IMR-90 (cell line): ENCODE measurements at places on chromosomes 3 and 15. TPM values are rescaled to one million over a fixed set of nuclear protein-coding genes. Genes with fewer than 3 reads are reported as not detected.

DNA sequence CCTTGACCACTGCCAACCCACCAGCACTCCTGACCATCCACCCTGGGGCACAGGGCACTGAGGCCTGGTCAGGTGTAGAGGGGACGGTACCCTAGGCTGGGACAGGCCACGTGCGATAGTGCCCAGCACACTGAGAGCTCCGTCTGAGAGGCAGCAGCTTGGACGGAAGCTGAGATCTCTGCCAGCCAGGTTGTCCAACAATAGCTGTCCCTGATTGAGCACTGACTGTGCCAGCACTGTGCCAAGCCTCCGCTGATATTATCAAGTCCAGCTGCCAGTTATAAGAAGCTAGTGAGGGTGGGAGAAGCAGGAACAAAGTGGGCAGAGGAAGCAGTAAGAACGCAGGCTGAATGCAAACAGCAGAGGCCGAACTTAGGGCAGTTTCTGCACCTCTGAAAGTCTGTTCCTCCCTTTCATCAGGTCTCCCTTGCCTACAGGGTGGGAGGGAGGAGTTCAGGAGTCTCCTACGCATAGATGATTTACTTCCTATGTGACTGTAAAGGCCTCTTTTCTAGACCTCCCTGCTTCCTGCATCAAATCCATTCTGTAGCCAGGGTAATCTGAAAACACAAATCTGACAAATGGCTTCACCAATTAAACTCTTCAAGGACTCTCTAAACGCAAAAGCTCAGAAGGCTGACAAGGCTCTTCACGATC lies 29.7 kb downstream of the MRPS11 start:
- DNase-seq = no peak

The ERICH6 gene
- under 0.01 TPM in 1 of 2 replicates, not detected in the other for total RNA-seq

The OXTR gene
- 56.1 and 76.9 TPM in 2 replicates for total RNA-seq

- no peak for DNase-seq
Observed at GRCh38 chr3:190575437-190576185, 61.7 kb downstream of the IL1RAP start.

GRCh38 chr15:35102186-35102585 lies 17.1 kb upstream of the NANOGP8 start:
- DNase-seq = peak; percentile 11

DNA sequence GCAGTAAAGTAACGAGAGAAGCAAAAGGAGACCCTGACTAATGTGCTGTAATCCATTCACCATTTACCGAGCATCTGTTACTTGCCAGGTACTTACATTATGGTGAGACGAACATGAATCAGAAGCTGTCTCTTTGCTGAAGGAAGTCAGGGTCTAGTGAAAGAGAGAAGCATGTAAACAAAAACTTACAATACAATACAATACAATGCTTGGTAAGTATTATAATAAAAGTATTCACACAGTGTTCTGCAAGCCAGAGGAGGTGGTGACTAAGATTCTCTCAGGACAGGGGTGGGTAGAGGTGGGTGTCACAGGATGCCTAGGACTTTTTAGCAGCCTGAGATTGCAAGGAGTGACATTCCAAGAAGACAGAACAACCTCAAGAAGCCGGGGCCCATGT lies 50.2 kb upstream of the MGA start:
- DNase-seq = no peak

DNA sequence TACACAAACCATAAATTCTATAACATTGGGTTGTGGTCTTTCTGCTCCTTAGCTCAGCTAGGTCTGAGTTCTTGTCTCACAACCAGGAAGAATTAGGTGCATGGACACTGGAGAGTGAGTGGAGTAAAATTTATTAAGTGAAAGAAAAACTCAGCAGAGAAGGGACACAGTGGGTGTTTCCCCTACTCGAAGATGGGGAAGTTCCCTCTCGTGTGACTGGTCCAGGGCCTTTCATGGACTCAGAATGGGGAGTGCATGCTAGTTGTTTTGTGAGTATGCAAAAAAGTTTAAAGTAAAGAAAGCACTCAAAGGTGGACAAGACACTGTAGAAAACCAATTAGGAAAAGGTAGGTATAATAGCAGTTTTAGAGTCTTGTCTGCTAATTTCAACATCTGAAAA lies 215.5 kb upstream of the RORA start:
- DNase-seq = no peak

The SPCS1 gene
- total RNA-seq = 50.5 and 102 TPM in 2 replicates

The LYZL4 gene
- total RNA-seq = not detected in 2 replicates

GRCh38 chr15:52317022-52317421 lies 21.4 kb upstream of the MYO5C start:
- DNase-seq = no peak

- DNase-seq = no peak
Observed at GRCh38 chr3:39935261-39935660, 125.9 kb downstream of the MYRIP start.

DNA sequence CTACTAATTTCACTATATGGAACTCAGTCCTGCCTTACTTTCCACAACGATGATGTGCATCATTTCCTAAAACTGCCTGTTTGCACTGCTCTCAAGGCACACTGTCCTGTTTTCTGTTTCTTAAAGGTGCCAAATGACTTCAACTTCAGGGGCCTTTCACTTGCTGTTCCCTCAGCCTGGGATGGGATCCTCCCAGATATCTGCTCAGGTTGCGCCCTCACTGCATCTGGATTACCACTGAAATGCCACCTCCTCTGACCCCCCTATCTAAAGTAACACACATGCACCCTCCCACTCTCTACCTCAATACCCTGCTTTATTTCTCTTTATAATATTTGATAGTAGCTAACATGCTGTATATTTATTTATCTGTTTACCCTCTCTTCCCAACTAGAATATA lies 123.8 kb upstream of the CMC1 start:
- no peak for DNase-seq

The CSTA gene
- total RNA-seq = not detected in 2 replicates

DNA sequence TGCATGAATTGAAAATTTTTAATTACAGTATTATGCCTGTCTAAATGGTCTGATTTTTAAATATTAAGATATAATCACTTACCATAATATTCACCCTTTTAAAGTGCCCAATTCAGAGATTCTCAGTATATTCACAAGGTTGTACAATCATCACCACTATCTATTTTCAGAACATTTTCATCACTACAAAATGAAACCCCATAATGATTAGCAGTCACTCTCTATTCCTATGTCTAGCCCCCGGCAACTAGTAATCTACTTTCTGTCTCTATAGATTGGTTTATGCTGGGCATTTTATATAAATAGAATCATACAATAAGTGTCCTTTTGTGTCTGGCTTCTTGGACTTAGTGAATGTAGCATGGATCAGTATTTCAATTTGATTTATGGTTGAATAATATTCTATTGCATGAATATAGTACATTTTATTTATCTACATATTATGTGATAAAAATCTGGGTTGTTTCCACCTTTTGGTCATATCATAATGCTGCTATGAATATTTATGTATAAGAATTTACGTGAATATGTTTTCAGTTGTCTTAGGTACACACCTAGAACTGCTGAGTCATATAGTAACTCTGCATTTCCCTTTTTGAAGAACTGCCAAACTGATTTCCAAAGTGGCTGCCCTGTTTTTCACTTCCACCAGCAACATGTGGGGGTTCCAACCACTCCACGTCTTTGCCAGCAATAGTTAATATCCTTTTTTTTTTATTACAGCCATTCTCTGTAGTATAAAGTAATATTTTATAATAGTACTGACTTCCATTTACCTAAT lies 485.7 kb upstream of the ZNF385D start:
- no peak for DNase-seq
